ENCODE measurements at places on chromosomes 2 and 18.

- no peak for DNase-seq
Observed at GRCh38 chr2:25043241-25043867, 1.5 kb downstream of the EFR3B start.

DNA sequence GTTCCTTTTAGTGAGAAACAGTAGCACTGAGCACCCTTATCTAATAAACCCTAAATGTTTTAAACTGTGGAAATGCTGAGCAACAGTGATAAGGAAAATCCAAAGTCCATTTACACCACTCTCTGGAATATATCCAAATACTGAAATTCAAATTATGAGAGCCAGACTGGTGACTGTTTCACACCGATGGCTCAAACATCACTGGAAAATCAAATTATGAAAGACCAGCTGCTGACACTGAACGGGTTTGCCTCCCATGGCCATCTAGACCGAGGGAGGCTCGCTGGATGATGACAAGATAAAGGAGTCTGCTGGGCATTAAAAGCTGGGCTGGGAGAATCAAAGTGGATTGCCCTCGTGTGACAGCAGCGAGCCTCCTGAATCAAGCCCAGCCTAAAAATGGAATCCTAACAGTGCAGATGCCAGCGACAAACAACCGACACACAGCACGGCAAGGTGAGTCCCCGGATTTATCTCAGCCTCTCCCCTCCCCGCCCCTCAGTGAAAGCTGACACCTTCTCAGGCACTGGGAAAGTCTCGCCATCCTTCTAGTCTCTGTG is 30.3 kb downstream of the SERPINE2 start:
- DNase-seq = no peak

DNA sequence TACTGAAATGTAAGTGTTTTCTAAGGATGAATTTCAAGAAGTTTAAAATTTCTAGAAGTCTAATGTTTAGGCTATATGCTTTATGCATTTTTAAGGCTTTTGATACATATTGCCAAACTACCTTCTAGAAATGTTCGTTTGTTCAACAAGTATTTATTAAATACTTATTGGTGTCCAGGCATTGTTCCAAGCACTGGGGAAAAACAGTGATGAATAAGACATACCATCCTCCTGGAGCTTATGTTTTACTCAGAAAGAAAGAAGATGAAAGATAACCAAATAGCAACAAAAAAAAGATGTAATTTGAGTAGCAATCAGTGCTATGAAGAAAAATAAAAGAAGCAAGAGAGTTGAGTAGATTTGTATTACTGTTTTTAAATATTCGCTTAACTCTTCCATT is 692.9 kb downstream of the SLC4A3 start:
- DNase-seq = no peak

DNA sequence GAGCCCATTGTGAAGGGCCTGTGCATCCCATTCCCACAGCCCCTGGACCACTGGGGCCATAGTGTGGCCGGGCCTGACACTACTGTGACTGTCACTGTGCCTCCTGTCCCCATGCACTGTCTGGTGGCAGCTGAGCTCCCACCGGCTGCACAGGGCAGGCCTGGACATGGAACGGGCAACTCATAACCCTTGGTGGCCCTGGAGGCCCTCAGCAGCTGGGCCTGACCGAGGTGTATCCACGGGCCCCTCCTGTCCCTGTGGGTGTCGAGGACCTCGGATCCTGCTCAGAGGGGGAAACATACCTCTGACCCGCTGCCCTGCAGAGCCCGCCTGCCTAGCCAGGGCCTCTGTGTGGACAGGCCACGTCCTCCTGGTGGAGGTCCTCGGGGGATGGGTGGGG is 7.8 kb upstream of the GAL3ST2 start:
- no peak for DNase-seq

GRCh38 chr2:73937103-73937885 is 10.6 kb downstream of the DGUOK start:
- no peak for DNase-seq

DNA sequence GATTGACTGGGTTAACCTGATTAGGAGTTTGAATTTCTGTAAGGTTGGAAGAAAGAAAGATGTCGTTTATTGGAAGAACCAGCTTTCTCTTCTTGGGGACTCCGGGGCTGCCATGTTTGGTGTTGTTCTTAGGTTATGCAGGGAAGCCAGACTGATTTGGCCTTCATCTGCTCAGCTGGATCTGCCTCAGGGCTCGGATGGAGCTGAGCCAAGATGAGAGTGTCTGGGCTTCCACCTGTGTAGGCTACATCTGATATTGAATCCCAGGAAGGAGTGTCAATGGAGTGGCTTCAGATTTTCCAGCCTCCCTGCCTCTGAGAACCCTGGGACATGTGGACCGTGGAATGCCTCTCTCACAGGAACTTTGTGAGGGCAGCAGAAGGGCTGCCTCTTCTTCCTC is 126.1 kb downstream of the WDSUB1 start:
- no peak for DNase-seq

DNA sequence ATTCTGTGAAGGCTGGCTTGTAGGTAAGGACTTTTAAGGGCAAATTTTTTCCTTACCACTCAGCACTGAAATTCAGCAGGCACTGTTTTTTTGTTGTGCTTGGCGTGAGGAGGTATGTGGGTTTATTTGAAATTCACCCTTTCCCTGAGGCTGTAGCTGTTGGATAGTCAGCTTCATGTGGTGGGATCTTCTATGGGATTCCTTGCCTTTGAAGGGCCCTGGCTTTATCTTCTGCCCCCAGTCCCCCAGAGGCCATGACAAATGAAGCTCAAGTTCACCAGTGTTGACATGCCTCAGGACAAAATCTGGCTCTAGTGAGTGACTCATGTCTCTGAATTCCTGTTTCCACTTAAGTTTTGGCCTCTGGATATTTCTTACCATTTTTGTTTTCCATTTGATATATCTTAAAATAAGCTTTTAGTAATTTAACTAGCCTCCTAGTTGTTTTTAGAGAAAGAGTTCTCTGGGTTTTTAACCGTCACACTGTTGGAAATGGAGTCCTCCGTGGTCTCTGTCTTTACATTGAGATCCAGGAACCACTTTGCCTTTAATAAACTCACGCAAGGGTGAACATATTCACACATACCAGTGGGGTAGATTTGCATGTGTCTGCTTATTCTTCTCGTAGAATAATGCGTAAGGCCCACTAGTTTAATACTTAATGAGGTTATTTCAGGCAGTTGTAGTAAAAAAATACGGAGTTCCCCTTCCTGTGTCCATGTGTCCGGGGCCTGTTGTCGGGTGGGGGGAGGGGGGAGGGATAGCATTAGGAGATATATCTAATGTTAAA is 211.1 kb upstream of the FAM98A start:
- no peak for DNase-seq

GRCh38 chr2:121707920-121708361 is 28.7 kb downstream of the NIFK start:
- no peak for DNase-seq

GRCh38 chr2:120494446-120494845 is 148.5 kb downstream of the INHBB start:
- no peak for DNase-seq

DNA sequence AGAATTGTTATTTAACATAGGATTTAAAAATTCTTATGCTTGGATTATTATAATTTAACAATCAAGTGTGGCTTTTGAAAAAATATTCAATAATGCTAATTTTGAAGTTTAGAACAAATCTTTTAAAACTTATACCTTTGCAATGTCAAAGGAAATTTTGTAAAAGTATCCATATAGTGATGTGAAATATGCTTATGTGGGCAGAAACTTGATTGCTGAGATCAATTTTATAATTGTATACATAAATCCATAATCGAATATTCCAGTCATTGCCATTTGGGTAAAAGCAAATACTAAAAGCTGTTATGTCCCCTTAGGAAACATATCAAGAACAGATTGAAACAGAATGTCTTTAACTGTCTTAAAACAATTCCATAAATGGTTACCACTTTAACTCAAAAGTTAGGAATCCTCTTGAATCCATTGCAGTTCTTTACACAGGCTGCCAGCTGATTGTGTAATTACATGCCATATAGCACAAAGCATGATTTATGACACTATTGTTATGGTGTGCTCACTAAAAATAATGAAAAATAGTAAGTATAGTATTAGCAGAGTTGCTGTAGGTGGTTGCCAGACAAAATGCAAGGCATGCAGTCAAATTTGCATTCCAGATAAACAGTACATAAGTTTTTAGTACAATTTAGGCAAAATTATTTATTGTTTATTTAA is 24.2 kb downstream of the PLCL1 start:
- no peak for DNase-seq

- no peak for DNase-seq
Observed at GRCh38 chr18:54393648-54394294, 36.1 kb downstream of the C18orf54 start.

- DNase-seq = no peak
Observed at GRCh38 chr2:47784352-47784851, 1.5 kb downstream of the MSH6 start.

- no peak for DNase-seq
Observed at GRCh38 chr18:2564373-2564772, 6.9 kb downstream of the METTL4 start.

DNA sequence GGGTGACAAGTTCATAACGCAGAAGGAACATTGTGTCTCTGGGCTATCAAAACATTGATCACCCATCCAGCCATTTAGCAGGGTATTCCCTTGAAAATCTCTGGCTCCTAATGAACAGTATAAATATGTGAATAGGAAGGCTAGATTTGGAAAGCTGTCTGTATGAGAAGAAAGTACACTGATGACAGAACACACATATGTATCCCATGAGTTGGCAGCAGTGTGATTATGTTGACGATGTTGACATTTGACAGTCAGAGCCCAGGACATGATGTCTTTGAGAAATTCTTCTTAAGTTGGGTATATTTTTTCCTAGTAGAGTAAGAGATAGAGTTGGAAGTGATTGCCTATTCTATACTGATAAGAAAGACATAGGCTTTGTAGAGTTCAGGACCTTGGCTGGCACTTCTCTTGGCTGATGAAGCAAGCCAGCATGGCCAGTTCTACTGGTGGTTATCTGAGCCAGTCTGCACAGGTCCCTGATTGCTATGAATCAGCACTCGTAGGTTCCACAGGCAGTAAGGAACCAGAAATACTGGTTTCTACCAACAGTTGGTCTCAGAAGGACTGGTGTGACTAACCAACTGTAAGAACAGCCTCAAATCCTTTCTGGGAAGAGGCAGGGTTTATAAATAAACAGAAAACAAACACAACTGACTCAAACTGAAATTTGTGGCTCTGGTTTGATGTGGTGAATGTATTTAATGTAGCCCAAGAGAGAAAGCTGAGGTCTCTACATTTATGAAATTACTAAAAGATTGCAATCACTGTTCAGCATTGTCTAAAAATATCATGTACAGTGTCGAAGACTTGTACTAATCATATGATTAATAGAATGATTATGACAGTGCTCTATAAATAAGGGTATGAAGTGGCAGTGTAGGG is 43.9 kb upstream of the RAPH1 start:
- peak; percentile 4 for DNase-seq

- no peak for DNase-seq
Observed at GRCh38 chr2:20241973-20242726, 17.2 kb upstream of the SDC1 start.

- DNase-seq = no peak
Observed at GRCh38 chr2:162308747-162309503, 9.6 kb downstream of the IFIH1 start.

- no peak for DNase-seq
Observed at GRCh38 chr2:133953524-133953923, 300.3 kb upstream of the MGAT5 start.

DNA sequence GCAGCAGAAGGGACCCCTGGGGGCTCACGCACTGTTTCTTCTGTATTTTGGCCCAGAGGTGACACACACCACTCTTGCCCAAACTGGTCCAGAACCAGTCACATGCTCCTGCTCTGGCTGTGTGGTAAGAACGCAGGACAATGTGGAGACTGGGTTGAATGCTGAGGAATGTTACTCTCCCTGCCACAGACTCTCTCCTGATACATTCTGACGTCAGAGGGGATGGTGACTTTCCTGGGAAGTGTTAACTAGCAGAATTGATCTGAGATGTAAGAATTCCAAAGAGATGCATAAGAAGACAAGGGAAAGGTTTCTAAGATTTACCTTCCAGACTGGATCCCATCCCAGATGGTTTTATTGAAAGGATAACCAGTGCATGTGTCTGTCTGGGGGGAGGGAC is 100.8 kb downstream of the ASB1 start:
- no peak for DNase-seq

DNA sequence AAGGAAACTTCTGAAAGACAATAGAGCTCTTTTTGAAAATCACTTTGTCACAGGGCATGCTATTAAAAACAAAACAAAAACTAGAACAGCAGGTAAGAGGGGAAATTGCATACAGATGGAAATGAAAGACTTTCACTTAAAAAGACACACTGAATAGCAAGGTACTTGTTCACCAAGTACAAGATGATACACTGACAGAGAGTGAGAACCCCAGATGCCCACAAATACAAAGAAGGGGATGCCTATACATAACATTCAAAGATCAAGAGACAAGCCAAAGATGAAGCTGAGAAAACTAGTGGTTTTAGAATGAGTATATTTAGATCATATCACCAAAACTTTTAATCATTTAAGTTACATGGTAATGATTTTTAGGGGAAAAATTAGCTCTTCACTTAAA is 60.7 kb downstream of the ASXL2 start:
- no peak for DNase-seq

- DNase-seq = no peak
Observed at GRCh38 chr2:142782942-142783443, 94.5 kb upstream of the KYNU start.

DNA sequence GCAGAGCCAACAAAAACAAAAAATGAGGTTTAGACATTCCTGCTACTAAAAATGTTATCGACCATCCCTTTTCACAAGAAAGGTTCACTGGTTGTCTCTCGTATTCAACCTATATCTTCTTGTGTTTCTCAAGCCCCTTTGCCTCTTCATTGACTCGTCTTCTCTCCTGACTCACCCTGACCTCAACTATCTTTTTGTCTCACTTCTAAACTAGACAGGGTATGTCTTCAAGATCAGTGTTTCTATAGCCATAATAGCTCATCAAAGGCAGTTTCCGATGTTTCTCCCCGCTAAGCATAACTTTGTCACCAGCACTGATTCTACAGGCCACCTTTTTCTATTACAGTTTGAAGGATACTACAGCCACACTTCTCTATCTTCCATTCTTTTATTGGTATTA is 178.4 kb downstream of the MEMO1 start:
- DNase-seq = no peak

DNA sequence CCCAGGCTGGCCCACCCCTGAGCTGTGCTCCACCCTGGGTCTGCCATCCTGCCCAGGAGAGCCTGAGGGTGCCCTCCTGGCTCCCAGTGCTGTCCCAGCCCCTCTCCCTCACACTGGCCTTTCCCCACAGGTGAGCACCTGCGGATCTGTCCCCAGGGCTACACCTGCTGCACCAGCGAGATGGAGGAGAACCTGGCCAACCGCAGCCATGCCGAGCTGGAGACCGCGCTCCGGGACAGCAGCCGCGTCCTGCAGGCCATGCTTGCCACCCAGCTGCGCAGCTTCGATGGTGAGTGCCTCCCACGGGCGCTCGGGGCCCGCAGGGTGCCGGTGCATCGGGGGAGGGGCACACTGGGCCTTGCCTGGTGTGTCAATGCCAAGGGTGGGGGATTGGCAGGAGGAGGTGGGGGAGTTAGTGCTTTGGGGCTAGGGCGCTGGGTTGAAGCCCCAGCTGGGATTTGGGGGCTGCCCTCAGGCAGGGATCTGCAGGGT is 23.5 kb downstream of the GPC1 start:
- no peak for DNase-seq

- no peak for DNase-seq
Observed at GRCh38 chr2:54267577-54267976, 11.5 kb upstream of the TSPYL6 start.

- DNase-seq = no peak
Observed at GRCh38 chr2:73979686-73980085, 5.0 kb upstream of the TET3 start.

Measured in activated T-helper 9 cell treated with anti-CD3 and anti-CD28 coated beads, Interleukin-2, amount 50 U/mL, for 16 hours (primary cell).